Activated T-helper 1 cell treated with anti-CD3 and anti-CD28 coated beads, Interleukin-12 subunit alpha, Interleukin-12 subunit beta, Interleukin-2, Interleukin-4 antibody, amounts not matched to agents 30 ng/mL and 10 ng/mL and 1 ng/mL, durations not matched to agents 14 hours and 24 hours and 36 hours (primary cell): ENCODE measurements at places on chromosomes 12 and 14. TPM values are rescaled to one million over a fixed set of nuclear protein-coding genes. Genes with fewer than 3 reads are reported as not detected.

The LTBR gene
- 0.64 and 1.3 TPM in 2 replicates for total RNA-seq

The OR4K2 gene
- total RNA-seq: not detected in 2 replicates

The KRT77 gene
- total RNA-seq: not detected in 2 replicates

The RFX4 gene
- not detected in 2 replicates for total RNA-seq

The LRRIQ1 gene
- total RNA-seq: not detected in 2 replicates

The TAS2R14 gene
- total RNA-seq: 2.8 and 2.9 TPM in 2 replicates
